GM18507 (cell line): ENCODE measurements at places on chromosomes 7 and 10.

GRCh38 chr7:116395141-116395791 is 104.3 kb upstream of the CAV2 start:
- no peak for DNase-seq

- DNase-seq, result no peak
Observed at GRCh38 chr10:20897146-20897825, at the start of gene NEBL. TSS of gene NEBL (minus strand) at chr10:20897311. CDS start at chr10:20897205, 106 bp downstream.

DNA sequence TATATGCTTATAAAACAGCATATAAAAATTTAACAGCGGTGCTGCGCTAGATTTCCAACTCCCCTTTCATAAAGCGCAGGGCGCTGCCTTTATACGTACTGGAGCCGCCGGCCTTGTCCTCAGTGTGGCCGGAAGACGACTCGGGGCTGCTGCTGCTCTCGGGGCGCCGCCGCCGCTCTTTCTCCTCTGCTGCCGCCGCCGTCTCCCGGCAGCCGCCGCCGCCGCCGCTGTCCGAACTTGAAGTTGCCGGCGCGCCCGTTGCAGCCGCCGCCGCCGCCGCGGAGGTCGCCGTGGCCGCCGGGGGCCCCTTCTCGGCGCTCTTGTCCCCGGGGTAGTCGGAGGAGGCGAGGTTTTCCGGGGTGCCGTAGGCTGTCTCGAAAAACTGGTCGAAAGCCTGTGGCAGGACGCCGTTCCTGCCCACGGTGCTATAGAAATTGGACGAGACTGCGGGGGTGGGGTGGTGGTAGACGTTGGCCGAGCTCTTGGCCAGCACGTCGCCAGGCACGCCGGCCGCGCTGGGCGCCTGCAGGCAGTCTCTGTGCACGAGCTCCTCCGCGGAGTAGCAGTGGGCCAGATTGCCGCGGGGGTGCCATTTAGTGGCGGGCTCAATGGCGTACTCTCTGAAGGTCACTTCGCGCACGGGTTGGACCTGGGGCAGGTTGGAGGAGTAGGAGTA is 557 bp downstream of the HOXA11 start:
- DNase-seq, result no peak

GRCh38 chr7:94323844-94324243 is 70.9 kb upstream of the COL1A2 start:
- no peak for DNase-seq

DNA sequence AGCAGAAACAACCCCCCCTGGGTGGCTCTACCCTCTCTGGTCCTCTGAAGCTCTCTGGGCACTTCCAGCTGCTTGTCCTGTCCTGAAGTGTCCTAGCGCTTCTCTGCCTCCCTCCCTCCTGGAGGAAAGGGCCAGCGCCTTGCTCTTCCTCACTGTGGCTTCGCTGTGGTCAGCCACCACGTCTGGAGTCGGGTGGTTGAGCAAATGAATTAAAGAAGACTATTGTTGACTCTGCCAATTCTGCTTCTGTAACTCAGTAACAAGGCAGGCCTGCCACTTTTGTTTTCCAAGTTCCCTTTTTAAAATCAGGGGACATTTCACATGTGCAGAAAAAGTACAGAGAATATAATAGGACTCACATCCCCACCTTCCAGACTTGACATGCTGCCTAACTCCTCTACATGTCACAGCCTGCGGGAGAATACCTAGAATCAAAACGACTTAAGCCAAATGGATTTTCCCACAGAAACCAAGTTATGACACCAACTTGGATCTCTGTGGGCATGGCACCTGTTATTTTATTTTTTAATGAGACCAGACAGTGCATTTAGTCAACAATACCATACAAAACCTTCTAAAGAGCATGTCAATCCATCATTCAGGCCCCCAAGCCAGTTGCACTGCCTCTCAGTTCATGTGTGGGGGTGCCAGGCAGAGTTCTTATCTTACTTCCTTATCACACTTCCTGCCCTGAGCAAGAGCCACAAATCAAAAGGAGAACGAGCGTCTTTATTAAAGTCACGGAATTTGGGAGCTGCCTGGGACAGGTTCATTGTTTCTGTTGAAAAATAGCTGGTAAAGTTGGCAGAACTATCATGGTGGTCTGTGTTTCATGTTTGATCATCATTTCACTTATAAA is 6.8 kb downstream of the FFAR4 start:
- DNase-seq, result no peak

GRCh38 chr10:116760919-116761318 is 18.6 kb upstream of the HSPA12A start:
- DNase-seq, result no peak

- DNase-seq, result no peak
Observed at GRCh38 chr10:122847782-122848604, 2.3 kb upstream of the CUZD1 start.

DNA sequence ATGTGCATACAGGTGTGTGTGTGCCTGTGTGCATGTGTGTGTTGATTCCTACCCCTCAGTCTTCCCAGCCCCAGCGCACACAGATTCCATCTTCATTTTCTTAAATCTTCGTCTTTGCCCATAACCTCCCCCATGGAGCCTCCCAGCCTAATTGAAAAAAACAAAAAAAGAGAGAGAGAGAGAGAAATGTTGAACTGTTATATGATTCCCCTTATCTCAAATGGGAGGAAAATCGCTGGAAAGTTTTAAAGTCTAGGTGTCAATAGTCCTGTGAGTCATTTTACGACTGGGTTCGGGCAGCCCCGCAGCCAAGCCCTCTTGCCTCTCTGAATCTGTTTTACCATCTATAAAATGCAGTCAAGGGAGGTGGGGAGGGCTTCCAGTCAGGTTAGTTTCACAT is 60.9 kb downstream of the SPOCK2 start:
- no peak for DNase-seq

- DNase-seq, result no peak
Observed at GRCh38 chr10:29756451-29756850, 121.7 kb upstream of the SVIL start.

- no peak for DNase-seq
Observed at GRCh38 chr7:2279896-2280295, 34.3 kb downstream of the SNX8 start.

- no peak for DNase-seq
Observed at GRCh38 chr7:33459340-33459751, 330.0 kb downstream of the BBS9 start.

GRCh38 chr7:106120500-106120899 is 8.4 kb upstream of the SYPL1 start:
- DNase-seq, result no peak

GRCh38 chr10:11631890-11632587 is 20.6 kb upstream of the USP6NL start:
- DNase-seq, result peak; percentile 42

DNA sequence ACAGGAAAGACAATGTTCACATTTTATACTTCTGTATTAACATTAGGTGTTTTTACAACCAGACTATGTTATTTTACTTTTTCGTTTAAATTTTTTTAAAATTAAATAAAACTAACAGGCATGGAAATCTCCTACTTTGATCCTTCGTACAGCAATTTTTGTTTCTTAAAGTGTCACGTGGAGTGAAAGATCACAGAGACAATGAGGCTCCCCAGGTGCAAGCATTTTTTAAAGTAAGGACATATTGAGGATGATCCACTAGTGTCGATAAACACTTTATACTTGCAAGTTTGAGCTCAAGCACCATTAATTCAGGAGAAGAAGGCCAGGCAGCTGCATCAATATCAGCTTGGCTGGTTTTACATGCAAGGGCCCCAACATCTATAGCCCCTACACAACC is 68.5 kb upstream of the FAM133B start:
- DNase-seq, result no peak

- no peak for DNase-seq
Observed at GRCh38 chr10:87706731-87707130, 47.1 kb downstream of the PAPSS2 start.

- DNase-seq, result no peak
Observed at GRCh38 chr7:66697449-66698438, 42.8 kb upstream of the RABGEF1 start.

DNA sequence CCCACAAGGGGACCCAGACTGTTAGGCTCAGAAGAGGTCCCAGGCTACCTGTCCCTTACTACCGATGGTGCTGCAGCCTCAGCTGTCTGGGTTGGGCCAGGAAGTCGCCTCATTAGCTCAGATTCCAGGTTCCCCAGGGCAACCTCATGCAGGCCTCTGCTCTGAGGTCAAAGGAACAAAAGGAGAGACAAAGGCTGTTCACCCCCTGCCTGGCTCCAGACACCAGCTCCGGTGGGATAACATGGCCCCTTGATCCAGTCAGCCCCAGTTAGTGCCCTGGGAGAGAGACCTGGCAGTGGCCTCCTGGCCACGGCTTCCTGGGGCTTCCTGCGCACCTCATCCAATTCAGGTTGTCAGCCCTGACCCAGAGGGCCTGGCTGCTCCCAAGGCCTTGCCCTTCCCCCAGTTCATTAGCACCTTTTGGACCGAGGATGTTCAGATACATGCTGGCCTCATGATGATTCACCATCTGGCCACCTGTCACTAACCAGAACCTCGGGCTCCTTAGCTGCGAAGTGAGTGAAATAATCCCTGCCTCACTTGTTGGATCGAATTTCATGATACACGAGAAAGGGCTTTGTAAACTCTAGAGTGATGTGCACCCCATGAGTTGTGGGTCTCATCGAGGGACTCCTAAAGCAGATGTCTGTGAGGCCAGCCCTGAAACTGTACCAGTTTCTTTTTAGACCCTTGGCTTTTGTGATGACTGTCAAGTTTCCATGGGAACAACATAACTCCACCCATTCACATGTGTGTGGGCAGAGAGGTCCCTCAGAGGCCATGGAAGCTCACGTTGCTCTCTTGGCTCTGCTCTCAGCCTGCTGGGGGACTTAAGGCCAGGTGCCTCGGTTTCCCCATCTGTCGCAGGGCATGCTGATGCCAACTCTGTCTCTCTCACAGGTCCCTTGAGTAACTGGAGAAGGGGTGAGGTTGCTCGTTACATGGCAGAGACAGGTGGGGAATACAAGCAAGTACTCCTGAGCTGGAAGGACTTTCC is 79.5 kb upstream of the PCBD1 start:
- peak; percentile 46 for DNase-seq

- DNase-seq, result no peak
Observed at GRCh38 chr7:33628894-33629293, 276.4 kb upstream of the BMPER start.

DNA sequence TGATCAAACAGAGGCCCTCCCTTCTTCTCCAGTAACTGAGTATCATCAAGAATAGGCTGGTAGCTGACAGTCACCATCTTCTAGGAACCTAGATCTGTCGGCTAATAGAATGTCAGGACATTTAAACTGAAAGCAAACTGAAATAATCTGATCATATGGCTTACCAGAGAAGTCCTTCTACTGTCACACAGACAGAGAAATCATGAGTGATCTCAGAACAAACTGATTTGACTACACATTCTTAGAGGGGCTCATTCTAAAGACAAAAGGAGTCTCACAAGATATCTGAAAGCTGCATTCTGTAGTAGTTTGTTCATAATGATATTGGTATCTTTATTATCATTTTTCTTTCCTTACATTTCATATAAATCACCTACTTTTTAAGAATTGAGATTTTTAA is 130.9 kb upstream of the ADCY1 start:
- no peak for DNase-seq

- no peak for DNase-seq
Observed at GRCh38 chr7:125375942-125376341, 446.3 kb upstream of the POT1 start.

- DNase-seq, result no peak
Observed at GRCh38 chr10:11787846-11788245, 35.3 kb upstream of the PROSER2 start.

GRCh38 chr10:88178758-88179157 is 315.3 kb downstream of the PTEN start:
- no peak for DNase-seq

GRCh38 chr7:91233212-91233611 is 31.0 kb upstream of the FZD1 start:
- DNase-seq, result no peak

GRCh38 chr10:21329995-21330627 is 195.4 kb downstream of the SKIDA1 start:
- DNase-seq, result no peak

DNA sequence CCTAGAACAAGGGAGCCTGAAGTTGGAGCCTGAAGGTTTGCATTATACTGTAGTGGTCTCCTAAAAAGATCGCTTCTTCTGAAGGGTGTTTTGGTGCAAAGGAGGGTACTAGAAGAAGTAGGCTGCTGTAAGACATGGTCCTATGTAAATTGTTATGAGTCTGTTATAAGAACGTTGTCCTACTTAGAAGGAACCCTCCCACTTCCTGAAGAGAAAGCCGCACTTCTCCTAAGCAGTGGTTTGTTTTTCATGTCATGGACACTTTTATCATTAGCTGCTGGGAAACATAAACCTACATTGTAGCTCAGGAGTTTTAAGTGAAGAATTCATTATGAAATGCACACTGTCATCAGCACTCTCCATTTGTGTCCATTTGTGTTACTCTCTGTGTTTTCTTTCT is 129.1 kb upstream of the ITGB1 start:
- no peak for DNase-seq

DNA sequence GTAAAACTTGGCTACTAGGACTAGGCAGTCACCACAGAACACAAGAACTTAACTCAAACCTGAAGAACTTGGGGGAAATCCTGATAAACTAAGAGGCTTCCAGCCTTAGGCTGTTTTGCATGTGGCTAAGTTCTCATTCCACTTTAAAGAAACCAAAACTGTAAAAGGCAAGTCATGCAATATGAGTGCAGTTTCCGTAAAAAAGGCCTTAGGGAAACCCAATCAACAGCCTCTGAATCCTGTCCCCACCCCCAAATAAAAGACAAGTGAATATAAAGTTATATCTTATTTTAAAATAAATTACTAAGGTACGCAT is 95.1 kb downstream of the USP6NL start:
- DNase-seq, result no peak

- DNase-seq, result no peak
Observed at GRCh38 chr10:71211775-71212317, 524 bp upstream of the UNC5B start.

DNA sequence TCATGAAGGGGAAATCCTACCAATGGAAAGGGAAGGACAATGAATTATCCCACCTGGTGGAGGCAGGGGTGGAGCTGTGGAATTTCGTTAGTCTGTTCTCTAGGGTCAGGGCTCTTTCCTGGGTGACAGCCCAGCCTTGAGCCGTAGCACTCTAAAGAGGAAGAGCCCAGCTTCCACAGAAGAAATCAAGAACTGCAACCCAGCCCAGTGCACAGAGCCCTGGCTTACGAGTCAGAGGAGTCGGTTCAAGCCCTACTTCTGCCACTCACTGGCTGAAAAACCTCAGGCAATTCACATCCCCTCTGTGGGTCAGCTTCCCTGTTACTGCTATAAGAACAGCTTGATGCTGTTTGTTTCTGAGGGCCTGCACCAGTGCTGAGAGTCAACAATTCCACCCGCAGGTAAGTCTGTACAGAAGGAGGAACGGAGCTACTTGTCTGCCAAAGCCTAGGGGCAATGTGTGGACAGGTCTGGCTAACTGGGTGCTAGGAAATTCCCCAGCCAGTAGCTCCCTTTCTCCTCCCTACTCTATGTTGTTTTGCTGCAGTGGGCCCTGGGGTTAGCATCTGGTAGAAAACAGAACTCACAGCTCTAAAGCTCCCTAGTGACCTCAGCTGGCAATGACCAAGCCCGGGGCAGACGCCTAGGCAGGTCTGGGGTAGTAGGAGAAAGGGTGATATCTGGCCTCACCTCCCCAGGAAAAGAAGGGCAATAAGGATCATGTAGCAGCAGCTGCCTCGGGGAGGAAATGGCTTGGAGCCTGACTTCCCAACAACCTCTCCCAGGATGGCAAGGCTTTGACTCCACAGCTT is 3.3 kb downstream of the AVPI1 start:
- no peak for DNase-seq

GRCh38 chr10:76251841-76252671 is 820.6 kb downstream of the LRMDA start:
- DNase-seq, result no peak
